HT1080 (cell line): ENCODE measurements at places on chromosomes 5 and 9. TPM values are rescaled to one million over a fixed set of nuclear protein-coding genes. Genes with fewer than 3 reads are reported as not detected.

DNA sequence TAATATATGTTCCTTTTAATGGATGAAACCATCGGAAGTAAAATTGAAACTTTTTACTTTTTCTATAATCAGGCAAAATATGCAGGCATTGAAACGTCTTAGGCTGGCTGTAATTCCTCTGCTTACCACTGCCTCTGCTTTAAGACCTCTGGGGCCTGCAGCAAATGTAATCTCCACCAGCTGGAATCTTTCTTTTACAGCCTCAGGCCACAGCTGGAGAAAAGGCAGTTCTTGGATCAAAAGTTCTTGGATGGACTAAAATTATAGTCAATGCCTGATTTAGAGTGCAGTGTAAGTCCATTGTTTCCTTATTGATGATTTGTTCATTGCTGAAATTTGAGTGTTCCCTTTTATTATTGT is 396.7 kb downstream of the KCTD16 start:
- DNase-seq = no peak

The MCIDAS gene
- total RNA-seq = 2.6 and 2.8 TPM in 2 replicates

The ARAP3 gene
- total RNA-seq = 4.6 and 4.8 TPM in 2 replicates

DNA sequence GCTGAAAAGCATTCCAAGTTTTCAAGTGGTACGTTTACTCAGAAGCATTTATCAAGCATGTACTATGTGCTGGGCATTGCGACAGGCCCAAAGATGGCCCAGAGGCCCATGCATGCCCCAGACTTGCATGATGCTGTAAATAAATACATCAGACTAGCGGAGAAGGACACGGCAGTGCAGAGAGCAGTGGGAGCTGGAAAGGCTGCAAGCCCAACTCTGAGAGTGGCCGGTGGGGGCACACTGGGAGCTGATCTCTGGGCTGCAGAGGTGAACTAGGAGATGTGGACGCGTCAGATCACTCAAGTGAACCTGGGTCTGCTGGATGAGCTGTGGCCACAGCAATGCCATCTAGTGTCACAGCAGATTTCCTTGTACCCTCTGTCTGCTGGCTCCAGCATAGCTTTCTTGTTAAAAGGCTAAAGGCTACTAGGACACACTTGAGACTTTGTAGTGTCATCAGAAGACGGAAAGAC is 246.9 kb downstream of the FANCC start:
- DNase-seq = no peak

- DNase-seq = peak; percentile 41
Measured at GRCh38 chr9:84153885-84154284, 173.3 kb downstream of the RMI1 start.

DNA sequence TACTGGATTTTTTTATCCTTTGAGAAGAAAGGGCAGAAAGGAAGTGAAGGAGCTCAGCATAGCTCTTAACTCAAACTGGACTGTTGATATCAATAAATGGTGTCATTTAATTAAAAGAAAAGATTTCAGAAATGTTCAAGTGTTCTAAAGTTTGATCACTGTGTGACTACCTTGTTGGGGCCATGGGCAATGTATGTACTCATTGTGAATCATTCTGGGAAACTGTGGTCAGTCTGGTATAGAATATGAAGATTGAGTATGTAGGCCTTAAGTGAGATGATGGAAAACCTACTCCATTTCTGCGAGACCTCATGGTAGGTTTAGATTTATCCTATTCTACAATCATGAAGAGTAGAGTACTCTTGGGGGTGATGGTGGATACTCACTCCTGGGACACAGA is 164.5 kb upstream of the RGS7BP start:
- DNase-seq = no peak

DNA sequence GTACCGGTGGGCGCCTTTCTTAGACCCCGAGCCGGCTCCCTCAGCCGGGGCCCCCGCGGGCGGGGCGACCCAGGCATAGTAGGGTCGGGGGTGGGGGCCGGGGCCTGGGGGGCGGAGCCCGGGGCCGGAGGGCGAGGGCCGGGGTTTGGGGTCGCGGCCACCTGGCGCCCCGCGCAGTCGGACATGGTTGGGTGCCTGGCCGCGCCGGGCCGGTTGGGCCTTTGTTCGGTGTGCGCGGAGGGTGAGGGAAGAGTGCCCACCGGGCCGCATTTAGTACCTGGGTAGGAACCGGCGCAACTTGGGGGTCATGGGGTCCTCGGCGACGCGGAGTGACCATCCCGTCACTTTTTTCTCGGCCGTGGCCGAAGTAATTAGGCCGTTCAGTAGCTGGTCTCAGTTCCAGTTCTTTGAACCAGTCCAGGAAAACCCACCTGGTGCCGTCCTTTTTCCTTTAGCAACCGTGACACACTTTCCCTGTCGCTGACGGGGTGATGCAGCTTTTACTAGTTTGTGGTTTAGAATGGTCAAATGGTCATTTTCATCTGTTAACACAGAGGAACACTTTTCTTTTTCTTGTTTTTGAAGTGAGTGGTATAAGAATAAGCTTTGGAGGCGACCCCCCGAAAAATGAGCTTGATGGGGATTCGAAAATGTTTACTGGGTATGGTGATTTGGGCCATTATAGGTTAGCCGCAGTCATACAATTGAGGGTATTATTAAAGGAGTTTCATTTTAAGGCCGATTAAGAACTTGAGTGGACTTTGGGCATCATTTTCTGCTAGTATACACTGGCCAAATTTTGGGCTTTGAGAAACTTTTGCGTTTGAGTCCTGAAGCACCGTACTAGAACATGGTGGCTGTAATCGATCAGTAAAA is 589 bp downstream of the CKS2 start:
- DNase-seq = peak; percentile 21

- DNase-seq = no peak
Measured at GRCh38 chr9:137088121-137088520, 1.3 kb downstream of the MAN1B1 start.

GRCh38 chr5:76953551-76954382 is 922 bp downstream of the CRHBP start:
- no peak for DNase-seq

The TMEM174 gene
- total RNA-seq = not detected in 2 replicates

DNA sequence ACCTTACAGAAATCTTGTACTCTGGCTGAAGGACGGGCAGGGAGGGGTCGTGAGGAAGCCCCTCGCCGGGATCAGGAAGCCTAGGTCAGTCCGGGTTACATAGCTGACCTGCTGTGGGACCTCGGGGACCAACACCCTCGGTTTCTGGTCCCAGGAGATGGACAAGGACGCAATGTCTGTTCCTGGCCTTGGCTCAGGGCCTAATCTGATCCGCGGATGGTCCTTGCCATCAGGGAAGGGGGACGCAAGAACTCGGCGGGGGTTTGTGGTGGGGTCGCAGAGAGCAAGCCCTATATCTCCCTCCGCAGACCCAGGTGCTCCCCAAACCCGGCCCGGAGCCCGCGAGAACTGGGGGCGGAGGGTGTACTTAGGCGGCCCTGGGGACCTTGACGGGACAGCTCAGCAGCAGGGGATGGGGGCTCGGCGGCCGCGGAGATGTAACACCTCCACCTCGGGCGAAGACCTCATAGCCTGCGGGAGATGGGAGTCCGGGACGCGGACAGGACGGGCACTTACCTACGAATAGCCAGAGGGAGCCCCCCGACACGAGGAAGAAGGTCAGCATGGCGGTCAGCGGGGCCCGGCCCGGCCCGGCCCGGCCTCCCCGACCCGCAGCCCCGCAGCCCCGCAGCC is 353 bp downstream of the ACSL6 start:
- no peak for DNase-seq

- no peak for DNase-seq
Measured at GRCh38 chr5:84130006-84130580, 254.6 kb downstream of the EDIL3 start.

The RALGPS1 gene
- total RNA-seq = 0.42 and 2.4 TPM in 2 replicates

DNA sequence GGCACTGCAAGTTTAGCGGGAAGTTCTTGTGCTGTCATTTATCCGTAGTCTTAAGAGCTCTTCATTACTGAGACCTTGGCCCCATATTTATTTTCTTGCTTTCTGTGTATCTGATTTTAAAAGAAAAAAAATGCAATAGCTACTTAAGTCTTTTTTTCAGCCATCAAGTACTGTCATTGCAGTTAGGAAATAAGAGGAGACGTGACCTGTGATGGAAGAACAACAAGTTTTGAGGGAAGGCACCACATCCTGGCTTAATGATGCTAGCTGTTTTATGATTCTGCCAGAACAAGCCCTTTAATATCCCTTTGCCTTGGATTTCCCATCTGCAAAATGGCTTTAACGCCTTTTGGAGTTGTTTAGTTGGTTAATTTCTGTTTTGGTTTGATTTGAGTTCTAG is 3.8 kb downstream of the RGMB start:
- no peak for DNase-seq

The CTSV gene
- 0.37 and 0.58 TPM in 2 replicates for total RNA-seq

- DNase-seq = no peak
Measured at GRCh38 chr5:60232036-60232795, 338.7 kb upstream of the PDE4D start.

GRCh38 chr9:78015241-78015640 is 16.4 kb downstream of the GNAQ start:
- DNase-seq = no peak

The STPG3 gene
- total RNA-seq = not detected in 2 replicates

GRCh38 chr5:95191330-95191729 is 93.6 kb downstream of the MCTP1 start:
- DNase-seq = no peak

- DNase-seq = peak; percentile 56
Measured at GRCh38 chr5:10563110-10563944, 543 bp upstream of the ANKRD33B start.

GRCh38 chr5:179805070-179805528 is 1.6 kb downstream of the MGAT4B start:
- no peak for DNase-seq

DNA sequence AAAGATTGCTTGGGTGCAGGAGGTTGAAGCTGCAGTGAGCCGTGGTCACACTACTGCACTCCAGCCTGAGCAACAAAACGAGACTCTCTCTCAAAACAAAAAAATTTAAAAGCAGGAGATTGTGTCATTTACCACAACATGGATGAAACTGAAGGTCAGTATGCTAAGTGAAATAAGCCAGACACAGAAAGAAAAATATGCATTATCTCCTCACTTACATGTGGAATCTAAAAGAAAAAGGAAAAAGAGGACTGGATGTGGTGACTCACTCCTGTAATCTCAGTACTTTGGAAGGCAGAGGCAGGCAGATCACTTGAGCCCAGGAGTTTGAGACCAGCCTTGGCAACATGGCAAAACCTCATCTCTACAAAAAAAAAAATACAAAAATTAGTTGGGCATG is 146.8 kb upstream of the DAPK1 start:
- no peak for DNase-seq

GRCh38 chr9:37187292-37187691 is 66.9 kb downstream of the ZCCHC7 start:
- DNase-seq = no peak

The PPP3R2 gene
- total RNA-seq = not detected in 2 replicates

The LRRTM2 gene
- total RNA-seq = 3.7 and 4.0 TPM in 2 replicates

The TRIM14 gene
- 26.8 and 31.0 TPM in 2 replicates for total RNA-seq

The NUTM2F gene
- total RNA-seq = not detected in 2 replicates

- DNase-seq = no peak
Measured at GRCh38 chr5:75262271-75262670, 25.6 kb upstream of the ANKRD31 start.

The ENHO gene
- total RNA-seq = 5.0 TPM in 2 replicates

- DNase-seq = no peak
Measured at GRCh38 chr9:68719847-68720246, 14.8 kb downstream of the PIP5K1B start.

DNA sequence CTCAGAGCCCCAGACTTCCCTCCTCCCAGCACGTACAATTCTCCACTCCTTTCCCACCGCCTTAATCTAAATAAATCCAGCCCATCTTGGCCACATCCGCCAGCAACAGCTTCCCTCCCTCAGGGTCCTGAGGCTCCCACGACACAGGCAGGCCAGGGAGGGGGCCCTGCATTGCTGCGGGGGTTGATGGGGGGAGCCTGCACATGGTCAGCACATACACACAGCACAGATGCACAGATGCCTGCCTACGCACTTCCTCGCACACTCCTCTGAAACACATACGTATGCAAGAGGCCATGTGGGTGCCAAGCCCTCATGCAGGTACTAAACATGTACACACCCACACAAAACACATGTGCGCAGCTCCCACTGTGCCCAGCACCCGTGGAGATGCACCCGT is 14.8 kb downstream of the PDGFRB start:
- no peak for DNase-seq

The SPINK13 gene
- 0.30 TPM in 1 of 2 replicates, not detected in the other for total RNA-seq

DNA sequence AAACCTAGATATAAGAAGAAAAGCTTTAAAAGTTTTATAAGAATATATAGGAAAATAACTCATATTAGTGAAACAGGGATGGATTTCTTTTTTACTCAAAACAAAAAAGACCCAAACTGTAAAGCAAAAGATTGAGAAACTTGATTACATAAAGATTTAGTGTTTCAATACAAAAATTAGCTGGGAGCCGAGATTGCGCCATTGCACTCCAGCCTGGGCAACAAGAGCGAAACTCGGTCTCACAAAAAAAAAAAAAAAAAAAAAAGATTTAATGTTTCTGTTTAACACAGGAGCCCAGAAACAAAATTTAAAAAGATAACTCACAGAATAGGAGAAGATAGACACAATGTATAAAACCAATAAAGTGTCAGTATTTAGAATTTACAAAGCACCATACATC is 45.2 kb downstream of the CDC14B start:
- DNase-seq = no peak

The ANKRD20A1 gene
- 11.8 and 12.3 TPM in 2 replicates for total RNA-seq

GRCh38 chr9:89097219-89097618 is 81.4 kb downstream of the SHC3 start:
- no peak for DNase-seq

DNA sequence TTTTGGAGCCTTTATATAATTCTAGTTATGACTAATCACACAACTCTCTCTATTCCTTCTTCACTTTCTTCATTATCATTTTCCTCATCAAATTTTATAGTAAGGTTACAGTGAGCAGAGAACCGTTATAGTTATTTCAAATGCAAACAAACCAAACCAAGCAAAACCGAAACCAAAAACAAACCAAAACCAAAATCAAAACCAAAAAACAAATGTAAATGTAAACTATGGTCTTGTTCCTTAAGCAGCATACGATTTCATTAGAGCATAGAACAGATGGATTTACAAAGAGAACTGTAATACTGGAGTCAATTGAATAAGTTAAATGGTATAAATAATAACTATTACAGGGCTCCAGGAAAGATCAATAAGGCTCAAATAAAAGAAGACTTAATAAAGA is 447.1 kb downstream of the LRRC70 start:
- DNase-seq = no peak

The PHF24 gene
- not detected in 2 replicates for total RNA-seq

DNA sequence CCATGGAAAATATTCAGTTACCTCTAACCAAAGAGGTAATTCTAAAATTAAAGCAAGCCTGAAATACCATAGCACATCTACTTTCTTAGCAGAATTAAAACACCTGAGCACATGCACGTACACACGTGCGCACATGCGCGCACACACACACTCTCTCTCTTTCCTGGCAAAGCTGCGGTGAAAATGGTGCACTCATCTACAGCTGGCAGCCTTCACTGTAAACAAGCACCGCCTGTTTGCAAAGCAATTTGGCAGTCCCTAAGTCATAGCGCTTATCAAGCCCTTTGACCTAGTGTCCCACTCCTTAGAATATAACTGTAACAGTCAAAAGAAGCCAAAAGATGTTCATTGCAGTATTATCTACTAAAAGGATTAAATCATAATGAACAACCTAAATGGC is 278.7 kb downstream of the DENND1A start:
- DNase-seq = no peak

GRCh38 chr9:137128862-137129455 is 10.0 kb upstream of the GRIN1 start:
- DNase-seq = no peak
